ENCODE measurements at places on chromosomes 2 and 18.

GRCh38 chr2:16614314-16614860 lies 51.2 kb downstream of the CYRIA start:
- DNase-seq = no peak

DNA sequence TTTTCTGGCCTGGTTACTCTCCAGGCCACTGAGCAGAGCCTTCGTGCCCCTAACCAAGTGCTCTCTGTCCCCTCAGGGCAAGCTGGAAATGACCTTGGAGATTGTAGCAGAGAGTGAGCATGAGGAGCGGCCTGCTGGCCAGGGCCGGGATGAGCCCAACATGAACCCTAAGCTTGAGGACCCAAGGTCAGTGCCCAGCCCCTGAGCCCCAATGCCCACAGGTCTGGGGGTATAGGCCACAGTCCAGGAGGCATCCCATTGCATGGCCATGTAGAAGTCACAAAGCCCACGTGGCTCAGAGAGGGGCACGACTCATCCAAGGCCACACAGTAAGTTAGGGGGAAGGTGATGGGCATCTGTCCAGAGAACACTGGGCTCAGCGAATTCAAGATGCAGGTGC lies 227.6 kb downstream of the DYSF start:
- DNase-seq = no peak

- no peak for DNase-seq
Observed at GRCh38 chr18:9016633-9017166, 85.8 kb upstream of the NDUFV2 start.

GRCh38 chr2:186569897-186570296 lies 20.0 kb upstream of the ITGAV start:
- DNase-seq = peak; percentile 42

- DNase-seq = peak; percentile 56
Observed at GRCh38 chr2:54680397-54681041, 42.9 kb upstream of the EML6 start.

GRCh38 chr18:56565551-56566345 lies 72.6 kb downstream of the TXNL1 start:
- peak; percentile 94 for DNase-seq

GRCh38 chr2:11757101-11757500 lies 10.7 kb downstream of the LPIN1 start:
- DNase-seq = no peak

GRCh38 chr2:102159295-102159694 lies 16.7 kb downstream of the IL1R1 start:
- peak; percentile 59 for DNase-seq

DNA sequence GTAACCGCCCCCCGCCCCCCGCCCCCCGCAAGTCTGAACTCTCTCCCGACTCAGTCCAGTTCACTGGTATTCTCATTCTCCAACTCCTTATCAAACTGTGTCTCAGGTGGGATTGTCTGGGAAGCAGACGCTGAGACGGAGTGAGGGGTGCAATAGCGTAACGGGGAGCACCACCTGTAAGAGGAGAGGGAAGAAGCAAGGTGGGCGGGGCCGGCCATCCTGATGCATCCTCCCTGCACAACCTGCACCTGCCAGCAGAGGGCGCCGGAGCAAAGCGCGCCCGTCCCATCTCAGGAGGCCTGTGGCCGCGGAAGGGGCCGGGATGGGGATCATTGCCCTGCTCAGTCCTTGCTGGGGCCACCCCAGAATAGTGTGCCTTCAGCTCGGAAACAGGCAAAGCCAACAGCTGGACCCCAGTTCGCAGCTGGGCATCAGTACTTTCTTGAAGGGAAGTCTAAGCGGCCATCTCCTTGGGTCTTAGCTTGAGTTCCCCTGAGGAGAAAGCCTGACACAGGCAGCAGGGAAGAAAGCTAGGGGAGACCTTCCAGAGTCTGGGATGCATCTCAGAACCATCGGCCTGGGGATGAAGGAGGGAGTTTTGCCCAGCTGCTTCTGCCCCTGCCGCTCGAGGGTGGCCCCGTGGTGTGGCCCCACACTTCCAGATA lies 208.0 kb downstream of the TFCP2L1 start:
- peak; percentile 62 for DNase-seq

- no peak for DNase-seq
Observed at GRCh38 chr2:85077859-85078419, 55.3 kb upstream of the TCF7L1 start.

- DNase-seq = no peak
Observed at GRCh38 chr2:118049816-118050140, 35.9 kb upstream of the CCDC93 start.

DNA sequence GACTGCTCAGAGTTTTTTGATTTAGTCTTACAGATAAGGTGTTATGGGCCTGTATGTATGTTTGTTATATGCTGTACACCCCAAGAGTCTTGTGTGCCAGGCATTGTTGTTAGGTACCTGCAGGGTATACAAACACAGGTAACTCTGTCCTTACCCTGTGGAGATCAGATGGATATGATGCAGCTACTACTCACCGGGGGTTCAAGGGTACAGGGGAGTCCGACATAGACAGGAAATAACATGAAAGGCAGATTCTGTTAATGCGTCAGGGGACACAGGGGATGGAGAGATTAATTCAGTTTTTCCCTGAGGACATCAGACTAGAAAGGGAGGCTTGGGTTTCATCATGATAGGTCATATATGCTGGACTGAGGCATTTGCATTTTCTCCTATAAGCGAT lies 31.3 kb downstream of the TRAK2 start:
- DNase-seq = no peak

GRCh38 chr2:151560289-151560688 lies 150.6 kb downstream of the RIF1 start:
- DNase-seq = peak; percentile 55

DNA sequence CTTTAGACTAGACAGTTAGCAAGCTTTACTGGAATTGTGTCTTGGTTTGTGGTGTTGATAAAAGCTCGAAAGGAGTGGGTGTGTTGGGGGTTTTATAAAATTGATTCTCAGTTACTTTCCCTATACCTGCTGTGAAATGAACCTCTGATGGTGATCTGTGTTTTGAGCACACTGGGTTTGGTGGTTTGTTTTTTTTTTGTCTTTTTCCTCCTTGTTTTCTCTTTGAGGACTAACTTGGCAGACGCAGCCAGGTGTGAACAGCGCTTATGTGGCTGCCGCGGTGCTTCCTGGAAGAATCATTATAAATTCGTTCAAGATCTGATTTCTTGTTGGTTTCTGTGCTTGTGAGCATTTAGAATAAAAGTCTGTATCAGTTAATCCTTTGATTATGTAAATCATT lies 28.5 kb downstream of the GRHL1 start:
- no peak for DNase-seq

DNA sequence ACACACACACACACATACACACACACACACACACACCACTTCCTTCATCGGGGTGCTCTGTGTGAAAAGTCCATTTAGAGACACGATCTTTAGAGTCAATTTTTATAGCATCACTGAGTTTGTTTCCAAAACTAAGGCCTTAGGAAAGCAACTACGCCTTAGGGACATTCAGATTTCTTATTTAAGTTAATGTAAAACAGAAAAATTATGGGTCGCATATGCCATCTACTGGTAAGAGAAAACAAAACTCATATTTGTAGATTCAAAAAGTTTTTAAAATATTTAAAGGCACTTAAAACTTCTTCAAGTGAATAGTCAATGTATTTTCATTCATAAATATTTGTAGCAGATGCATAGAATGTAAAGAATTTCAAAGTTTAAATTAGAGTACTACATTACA lies 166.2 kb downstream of the ATAD2B start:
- DNase-seq = peak; percentile 61

GRCh38 chr2:367246-367645 lies 79.4 kb upstream of the ALKAL2 start:
- DNase-seq = no peak

Data from EH (cell line).